ENCODE measurements at places on chromosomes 16 and 17. TPM values are rescaled to one million over a fixed set of nuclear protein-coding genes. Genes with fewer than 3 reads are reported as not detected.
A peak's percentile ranks its signal among the peaks of the same experiment; 100 is the strongest.

The ANKFN1 gene
- 0.02 TPM for polyA plus RNA-seq

The COTL1 gene
- polyA plus RNA-seq: 11.6 TPM

DNA sequence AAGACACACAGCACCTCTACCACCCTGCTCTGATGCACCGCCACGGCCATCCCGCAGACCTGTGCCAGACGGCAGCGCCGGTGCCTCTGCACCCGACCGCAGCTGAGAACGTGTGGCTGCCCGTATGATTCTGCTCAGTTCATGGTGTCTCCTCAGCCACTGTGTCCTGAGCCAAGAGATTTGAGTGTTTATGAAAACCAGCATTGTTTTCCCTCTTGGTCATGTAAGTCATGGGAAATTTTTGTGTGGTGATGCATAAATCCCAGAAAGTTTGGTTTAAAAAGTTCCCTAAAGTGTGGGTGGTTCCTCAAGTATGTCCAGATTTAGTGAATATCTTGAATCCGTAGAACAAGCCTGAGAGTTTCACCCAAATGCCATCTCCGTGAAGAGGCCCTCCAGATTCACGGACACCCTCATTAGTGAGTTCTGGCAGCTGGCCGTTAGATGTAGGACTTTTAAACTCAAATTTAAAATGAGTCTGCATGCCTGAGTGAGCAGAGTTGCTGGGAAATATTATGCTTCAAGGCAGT is 57.6 kb downstream of the CDRT4 start:
- peak; percentile 70 for DNase-seq

- peak; percentile 27 for DNase-seq
Observed at GRCh38 chr17:82678265-82678891, 20.1 kb downstream of the RAB40B start.

- DNase-seq: peak; percentile 23
Observed at GRCh38 chr16:88069397-88070168, 118.3 kb downstream of the BANP start.
